Urothelium cell line (cell line): ENCODE measurements at places on chromosomes 1 and 21.

DNA sequence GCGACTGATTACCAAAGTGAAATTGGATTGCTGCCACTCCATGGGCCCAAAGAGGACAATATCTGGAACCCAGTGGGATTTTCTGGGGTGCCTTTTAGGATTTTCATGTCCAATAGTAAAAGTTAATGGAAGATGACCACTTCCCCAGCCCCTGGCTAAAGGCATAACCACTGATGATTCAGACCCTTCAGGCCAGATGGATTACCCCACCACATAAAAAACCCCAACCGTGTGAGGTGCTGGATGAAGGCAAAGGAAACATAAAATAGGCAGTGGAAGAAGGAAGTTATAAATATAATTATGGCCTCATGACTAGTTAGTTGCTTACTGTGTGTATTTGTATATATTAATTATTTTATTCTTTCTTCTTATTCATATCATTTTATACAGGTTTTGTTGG lies 40.2 kb upstream of the IL10 start:
- no peak for DNase-seq

DNA sequence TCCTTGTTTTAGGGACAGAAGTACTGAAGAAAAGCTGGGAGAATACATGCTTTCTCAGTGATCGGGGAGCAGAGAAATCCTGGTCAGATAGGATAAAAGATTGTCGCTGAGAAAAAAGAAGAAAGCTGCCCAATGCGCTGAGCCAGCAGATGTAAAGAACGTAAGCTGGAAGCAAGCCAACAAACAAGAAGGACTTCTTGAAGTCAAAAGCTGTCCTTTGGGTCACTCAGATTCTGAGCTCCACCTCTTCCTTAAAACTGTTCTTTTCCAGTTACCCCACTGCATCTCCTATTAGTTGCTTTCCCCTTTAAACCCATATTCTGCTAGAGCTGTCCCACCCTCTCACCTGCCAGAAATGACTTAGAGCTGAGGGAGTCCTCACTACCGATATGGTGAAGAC lies 64.8 kb downstream of the GPR137B start:
- DNase-seq, result no peak

DNA sequence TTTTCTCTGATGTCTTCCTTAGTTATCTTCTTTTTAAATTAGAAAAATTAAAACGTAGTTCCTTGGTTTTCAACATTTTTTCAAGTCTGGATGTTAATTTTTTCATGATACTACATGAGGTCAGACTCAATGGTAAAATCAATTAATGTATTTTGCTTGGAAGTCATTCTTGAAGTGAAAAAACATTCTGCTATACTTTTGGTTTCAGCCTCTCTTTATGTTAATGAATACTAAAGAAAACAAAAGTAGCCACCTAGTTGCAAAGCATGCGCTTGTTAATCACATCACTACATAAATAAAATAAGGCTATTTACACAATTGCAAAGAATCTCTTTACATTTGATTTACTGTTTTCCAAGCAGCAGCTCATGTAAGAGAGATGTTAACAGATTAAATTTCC lies 170.4 kb downstream of the LIPI start:
- DNase-seq, result no peak

GRCh38 chr1:30864681-30865080 lies 43.9 kb downstream of the SDC3 start:
- no peak for DNase-seq
